ENCODE measurements at places on chromosomes 1 and 21.

DNA sequence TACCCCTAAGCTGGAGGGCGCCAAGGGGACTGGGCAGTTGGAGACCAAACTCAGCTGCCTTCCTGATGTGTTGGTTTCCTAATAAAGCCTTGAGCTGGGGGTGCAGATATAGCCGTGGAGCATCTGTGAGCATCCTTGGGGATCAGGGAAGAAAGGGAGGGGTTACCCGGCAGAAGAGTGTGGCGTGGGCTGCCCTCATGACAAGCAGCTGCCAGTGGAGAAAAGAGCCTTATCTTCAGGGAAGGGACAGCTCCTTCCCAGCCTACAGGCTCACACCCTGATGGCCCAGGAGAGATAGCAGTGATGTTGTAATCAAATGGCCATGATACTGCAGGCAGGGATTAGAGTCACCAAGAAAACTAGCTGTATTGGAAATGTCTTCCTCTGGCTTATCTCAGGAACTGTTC is 10.8 kb upstream of the NFASC start:
- DNase-seq: peak; percentile 34

GRCh38 chr1:168335500-168335899 is 54.8 kb downstream of the TBX19 start:
- DNase-seq: no peak

DNA sequence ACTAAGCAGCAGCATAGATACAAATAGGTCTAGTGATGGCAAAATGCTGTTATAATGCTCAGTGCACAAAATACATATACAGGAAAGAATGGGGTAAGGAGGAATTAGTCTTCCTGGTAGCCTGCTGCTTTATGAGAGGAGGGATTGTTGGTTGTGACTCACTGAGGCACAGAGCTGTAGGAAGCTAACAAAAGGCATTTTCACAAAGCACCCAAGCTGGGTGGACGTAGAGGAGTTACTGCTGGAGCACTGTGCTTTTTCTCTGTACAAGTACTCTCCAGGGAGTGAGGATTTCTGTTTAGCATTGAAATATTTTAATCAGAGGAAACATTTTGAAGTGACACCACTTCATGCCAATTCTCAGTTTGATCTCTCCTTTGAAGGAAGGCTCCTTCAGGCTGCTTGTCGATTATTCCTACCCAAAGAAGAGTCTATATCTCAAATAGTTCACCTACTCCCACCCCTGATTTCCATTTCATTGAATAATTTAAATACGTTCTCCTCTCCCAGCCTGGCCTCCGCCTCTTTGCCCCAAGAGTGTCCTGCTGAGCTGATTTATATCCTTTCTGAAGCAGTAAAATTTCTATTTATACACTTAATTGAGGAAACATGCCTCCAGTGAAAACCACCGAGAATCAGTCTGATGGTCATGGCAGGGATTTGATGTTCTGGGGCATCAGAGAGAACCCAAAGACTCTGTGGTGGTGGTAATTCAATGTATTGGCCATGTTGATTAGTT is 271.9 kb downstream of the HHAT start:
- DNase-seq: no peak

DNA sequence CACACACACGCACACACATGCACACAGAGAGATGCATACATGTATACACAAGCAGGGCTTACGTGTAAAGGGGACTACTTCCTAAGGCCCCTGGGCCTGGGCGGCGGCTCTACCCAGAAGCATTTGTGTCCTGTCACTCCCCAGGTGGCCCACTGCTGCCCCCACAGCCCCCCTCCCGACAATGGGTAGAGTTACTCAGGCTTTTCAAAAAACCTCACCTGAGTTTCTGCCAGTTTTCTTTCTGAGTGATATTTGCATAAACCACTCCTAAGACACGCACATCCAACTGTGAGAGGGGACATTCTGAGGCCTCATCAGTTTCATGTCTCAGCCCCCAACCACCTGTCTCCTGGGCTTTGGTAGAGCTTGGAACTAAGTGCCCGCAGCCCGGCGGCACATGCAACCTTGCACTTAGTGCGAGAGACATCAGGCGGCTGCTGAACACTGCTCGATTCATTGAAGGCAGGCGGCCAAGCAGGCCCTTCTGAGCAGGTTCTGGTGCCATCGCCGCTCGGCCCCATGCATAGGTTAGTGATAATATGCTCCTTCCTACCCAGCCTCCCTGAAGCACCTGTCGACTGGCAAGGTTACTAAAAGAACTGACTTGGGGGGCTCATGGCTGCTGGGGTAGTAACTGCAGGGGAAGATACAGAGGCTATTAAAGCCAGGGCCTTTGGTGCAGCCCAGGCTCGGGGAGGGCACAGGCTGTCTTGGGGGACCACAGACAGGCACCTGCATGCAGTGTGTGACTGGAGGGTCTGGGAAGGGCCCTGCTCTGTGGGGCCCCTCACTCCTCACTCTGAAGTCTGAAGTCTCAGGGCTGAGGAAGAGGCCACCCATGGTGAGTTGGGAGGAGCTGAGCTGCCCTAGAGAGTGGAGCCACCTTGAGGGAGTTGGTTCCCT is 364.2 kb upstream of the VAMP3 start:
- no peak for DNase-seq

DNA sequence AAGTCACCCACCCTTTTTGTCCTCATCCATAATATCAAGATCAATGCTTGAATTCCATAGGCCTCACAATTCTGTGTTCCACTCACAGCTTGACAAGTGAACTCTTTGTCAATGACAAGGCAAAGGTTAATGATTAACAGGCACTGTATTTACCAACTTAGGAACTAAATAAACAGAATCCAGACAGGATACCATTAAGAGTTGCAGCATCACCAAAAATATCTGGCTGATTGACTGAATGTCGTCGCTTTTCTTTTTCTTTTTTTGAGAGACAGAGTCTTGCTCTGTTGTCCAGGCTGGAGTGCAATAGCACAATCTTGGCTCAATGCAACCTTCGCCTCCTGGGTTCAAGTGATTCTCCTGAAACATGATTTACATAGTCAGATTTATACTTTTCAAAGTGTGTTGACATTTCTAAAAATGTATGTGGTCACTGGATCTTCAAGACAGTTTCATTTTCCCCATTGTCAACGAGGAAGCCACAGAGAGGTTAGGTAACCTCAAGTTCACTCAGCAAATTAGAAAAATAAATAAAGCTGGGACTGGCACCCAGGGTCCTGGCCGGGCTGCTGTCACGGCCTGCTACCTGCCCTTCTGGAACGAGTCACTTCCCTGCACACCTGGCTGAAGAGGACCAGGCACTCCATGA is 81.0 kb downstream of the PDE9A start:
- no peak for DNase-seq

GRCh38 chr1:221439008-221439746 is 302.7 kb downstream of the DUSP10 start:
- no peak for DNase-seq

DNA sequence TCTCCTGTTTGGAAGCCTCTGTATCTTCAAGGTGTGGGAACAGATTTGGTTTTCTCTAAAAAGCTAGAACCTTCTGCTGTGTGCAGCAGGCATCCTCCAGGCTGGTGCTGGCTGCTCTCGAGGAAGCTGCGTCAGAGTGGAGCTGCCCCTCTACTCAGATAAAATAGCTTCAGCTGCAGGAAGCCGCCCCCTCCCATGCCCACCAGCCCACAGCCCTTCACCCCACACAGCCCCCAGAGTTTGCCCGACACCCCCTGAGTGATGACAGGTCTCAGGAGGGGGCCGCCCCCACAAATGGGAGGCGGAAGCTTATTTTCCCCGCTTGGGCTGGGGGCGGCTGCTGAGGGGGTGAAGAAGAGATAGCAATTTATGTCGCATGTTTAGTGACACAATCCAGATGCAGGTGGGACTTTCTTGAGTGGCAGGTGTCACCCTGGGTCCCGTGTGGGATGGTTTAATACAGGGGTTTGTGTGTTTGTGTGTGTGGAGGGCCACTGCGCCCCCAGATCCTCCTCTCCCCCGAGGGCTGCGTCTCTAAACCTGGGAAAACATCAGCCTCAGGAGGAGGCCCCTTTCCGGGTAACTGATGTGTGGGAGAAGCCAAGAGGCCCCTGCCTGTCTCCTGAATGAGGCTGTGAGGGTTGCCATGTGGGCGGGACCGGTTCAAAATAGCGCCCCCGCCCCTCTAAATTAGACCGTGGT is 55.4 kb downstream of the STUM start:
- no peak for DNase-seq

GRCh38 chr1:175877939-175878737 is 134.7 kb upstream of the TNR start:
- peak; percentile 79 for DNase-seq

GRCh38 chr1:244970236-244970743 is 105.9 kb upstream of the HNRNPU start:
- no peak for DNase-seq

DNA sequence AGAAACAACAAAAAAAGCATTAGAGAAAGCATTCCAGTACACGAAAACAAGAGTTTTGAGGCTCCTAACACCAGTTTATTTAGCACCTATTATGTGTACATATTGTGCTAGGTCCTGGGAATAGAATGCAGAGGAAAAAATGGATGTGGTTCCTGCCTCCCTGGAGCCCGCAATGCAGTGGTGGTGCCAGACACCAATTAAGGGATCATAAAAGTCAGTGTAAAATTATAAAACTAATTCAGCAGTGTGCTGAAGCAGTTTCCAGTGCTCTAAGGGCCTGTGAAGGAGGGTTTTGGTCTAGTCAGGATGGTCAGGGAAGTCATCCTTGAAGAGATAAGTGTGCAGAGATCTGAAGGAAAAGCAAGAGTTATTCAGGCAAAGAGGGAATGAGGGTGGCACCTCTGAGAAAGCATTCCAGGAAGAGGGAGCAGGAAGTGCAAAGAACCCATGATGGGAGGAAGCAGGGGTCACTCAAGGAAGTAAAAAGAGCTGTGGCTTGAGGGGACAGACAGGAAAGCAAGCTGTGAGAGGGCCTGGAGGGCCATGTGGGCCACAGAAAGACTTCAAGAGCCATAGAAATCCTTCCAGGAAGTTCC is 65.2 kb upstream of the IFNLR1 start:
- no peak for DNase-seq

GRCh38 chr1:206591226-206591625 is 21.0 kb downstream of the EIF2D start:
- no peak for DNase-seq

DNA sequence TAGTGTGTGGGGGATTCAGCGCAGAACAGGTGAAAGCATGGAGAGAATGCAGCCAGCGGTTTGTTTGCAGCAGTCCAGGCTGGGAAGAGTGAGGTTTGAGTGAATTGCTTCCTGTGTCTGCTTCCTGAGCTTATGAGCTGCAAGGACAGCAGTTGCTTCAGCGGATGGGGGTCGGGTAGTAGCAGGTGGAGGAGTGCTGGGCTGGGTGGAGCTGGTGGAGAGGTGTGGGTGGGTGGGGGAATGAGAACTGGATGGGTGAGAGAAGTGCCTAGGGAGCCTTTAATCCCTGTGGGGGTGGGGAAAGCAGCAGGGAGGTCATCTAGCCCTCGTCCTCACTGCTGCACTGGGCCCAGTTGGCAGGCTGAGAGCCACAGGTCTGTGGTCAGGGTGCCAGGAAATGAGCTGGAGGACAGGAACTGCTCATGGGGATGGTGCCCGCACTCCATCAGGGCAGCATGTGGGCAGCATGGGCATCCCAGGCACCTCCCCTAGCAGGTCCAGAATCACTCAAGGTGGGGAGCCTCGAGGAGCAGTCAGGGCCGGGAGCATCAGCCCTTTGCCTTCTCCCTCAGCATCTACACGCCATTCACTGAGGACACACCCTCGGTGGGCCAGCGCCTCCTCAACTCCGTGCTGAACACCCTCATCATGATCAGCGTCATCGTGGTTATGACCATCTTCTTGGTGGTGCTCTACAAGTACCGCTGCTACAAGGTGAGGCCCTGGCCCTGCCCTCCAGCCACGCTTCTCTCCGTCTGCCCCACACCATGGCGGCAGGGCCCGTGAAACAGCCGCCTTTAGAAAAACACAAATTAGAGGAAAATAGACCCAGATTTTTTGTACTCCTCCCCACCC is 14.8 kb downstream of the PSEN2 start:
- DNase-seq: no peak

- peak; percentile 39 for DNase-seq
Measured at GRCh38 chr1:96968541-96968940, 247.0 kb downstream of the PTBP2 start.

DNA sequence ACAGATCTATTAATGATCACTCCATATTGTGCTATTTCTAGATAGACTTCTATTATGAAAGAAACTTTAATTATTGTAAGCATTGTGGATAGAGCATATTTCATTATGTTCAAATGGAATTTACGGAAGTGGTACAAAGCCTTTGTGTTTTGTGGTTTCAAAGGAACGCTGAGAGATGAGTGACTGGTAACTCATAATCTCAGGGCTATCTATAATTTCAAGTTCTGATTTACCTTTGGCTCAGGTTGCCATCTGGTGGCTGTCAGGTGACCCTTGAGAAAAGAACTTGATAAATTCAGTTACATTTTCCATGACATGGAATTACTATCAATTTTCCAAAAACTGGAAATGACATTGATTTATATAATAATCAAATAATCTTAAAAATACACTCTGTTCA is 12.2 kb downstream of the NTNG1 start:
- DNase-seq: no peak

DNA sequence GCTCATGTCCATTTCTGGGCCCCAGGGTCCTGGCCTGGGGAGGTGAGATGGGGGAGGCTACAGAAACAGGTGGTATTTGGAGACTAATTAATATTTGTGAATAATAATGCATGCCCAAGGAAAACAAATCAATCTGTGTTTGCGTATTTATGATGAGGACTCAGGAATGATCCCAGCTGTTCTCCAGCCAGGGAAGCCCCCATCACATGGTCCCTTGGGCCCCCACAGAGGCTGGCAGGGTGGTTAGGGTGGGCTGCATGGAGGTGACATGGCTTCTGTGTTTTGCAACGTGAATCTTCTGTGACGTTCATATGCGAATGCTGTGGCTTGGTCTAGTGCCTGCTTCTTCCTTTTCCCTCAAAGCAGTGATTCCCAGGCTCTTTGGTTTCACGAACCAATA is 10.5 kb downstream of the PTPRF start:
- no peak for DNase-seq

- no peak for DNase-seq
Measured at GRCh38 chr1:111476761-111477309, 3.1 kb downstream of the C1orf162 start.

DNA sequence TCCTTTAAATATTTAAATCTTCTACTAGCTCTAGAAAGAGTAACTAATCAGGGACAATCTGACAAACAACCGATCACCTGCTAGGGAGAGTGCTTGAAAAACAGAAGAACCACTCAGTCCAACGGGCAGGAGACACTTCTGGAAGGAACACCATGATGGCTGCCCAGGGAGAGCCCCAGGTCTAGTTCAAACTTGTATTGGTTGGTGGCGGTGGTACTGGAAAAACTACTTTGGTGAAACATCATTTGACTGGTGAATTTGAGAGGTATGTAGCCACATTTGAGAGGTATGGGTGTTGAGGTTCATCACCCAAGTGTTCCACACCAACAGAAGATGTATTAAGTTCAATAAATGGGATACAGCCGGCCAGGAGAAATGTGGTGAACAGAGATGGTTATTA is 4.8 kb upstream of the WDR47 start:
- DNase-seq: no peak

DNA sequence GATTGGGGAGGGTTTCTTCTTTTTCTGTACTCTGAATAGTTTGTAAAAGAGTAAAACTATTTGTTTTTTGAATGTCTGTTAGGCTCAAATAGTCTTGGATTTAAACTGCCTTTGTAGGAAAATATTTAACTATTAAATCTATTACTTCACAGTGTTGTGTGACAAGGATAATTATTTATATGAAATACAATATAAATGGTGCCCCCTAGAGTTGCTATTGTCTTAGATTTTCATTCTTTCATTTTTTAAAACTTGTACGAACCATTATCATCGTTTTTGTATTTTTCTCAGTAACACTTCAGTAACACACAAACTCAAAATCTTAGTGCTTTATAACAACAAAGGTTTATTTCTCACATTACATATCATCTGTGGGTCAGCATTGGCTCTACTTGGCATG is 37.4 kb downstream of the C1orf185 start:
- no peak for DNase-seq

- DNase-seq: no peak
Measured at GRCh38 chr1:240732390-240732789, 120.4 kb upstream of the GREM2 start.

All from head of caudate nucleus (tissue), 42 donors.